ENCODE measurements at places on chromosomes 1 and 21.
A peak's percentile ranks its signal among the peaks of the same experiment; 100 is the strongest.

DNA sequence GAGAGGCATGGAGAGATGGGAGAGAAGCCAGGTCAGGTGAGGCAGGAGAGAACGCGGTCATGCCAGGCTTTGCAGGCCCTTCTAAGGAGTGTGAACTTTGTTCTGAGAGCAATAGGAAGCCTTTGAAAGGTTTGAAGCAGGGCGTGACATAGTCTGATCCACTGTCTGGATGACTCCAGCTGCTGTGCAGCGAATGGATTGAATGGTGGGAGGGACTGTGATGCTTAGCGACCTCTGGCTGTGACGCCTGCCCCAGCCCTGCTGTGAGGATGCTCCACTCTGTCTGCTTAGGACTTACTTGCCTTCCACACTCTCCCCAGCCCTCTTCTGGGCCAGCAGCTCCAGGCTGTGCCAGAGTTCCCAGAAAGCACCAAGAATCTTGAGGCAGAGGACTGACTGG lies 41.8 kb upstream of the POU3F1 start:
- DNase-seq: no peak

DNA sequence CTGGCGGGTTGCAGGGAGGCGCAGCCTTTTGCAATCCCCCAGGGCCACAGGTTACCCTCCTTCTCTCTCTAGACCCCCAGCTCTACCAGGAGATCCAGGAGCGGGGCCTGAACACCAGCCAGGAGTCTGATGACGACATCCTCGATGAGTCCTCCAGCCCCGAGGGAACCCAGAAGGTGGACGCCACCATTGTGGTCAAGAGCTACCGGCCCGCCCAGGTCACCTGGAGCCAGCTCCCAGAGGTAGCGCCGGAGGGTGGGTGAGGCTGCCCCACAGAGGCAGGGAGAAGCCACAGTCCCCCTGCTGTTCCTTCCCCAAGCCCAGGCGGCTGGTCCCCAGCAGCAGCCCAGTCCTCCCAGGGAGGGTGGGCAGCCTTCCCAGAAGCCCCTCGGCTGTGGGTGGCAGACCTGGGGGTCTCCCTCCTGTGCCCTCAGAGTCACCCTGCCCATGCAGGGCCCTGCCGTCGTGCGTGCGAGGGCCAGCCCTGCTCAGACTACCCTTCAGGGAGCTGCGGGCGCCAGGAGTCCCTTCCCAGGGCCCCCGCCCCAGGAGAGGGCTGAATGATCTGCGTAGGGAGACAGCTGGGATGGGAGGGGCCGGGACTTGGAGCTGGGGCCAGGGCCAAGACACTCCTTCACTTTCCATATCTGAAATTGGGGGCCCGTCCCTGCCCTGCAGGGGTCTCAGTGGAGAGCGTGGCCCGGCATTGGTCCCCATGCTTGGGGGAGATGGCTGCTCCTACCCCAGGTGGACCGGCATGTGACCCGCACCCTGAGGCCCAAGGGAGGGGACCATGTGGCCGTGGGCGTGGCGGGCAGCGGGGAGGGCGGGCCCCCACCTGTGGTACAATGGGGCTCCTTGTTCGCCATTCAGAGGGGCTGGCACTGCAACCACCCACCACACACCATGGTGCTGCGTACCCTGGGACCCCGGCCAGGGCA lies 12.9 kb downstream of the ARHGEF16 start:
- no peak for DNase-seq

GRCh38 chr1:212953321-212953720 lies 3.0 kb downstream of the VASH2 start:
- DNase-seq: no peak

- no peak for DNase-seq
Observed at GRCh38 chr1:160748878-160749269, 9.8 kb downstream of the SLAMF7 start.

- DNase-seq: no peak
Observed at GRCh38 chr1:57959531-57960241, 535.8 kb upstream of the DAB1 start.

DNA sequence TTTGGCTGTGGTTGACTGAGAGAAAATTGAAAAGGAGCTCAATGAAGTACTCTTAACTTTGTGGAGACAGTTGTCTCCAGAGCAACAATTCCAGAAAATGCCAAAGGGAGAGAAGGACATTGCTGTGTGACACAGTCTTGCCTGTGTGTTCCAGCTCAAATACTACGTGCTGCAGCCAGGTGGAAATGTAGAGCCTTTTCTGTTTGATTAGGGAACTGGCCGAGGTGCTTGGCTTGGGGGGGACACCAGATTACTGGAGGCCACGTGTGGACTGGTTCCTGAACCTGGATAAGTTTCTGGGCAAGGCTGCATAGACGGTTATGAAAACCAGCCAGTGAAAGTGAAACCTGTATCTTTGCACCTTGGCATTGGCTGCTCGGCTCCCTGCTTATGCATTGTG lies 217.9 kb downstream of the CTH start:
- DNase-seq: no peak

GRCh38 chr1:2583331-2583791 lies 3.2 kb upstream of the PRXL2B start:
- DNase-seq: no peak

GRCh38 chr1:177427811-177428210 lies 257.1 kb downstream of the BRINP2 start:
- no peak for DNase-seq

DNA sequence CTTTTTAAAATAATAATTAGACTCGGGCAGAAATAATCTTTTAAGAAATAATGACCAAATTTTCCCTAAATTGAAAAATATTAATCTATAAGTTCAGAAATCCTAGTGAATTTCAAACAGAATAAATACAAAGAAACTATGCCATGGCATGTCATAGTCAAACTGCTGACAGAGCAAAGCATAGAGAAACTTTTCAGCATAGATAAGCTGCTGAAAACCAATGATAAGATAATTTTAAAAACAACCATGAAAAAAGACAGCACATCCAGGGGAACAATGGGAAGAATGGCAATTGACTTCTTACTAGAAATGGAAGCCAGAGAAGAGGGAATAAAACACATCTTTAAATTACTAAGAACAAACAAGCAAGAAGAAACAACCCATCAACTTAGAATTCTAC lies 19.8 kb downstream of the CD1D start:
- DNase-seq: no peak

GRCh38 chr1:9345922-9346321 lies 53.2 kb downstream of the SPSB1 start:
- DNase-seq: no peak

GRCh38 chr21:31731056-31731856 lies 662 bp downstream of the SCAF4 start:
- DNase-seq: no peak

DNA sequence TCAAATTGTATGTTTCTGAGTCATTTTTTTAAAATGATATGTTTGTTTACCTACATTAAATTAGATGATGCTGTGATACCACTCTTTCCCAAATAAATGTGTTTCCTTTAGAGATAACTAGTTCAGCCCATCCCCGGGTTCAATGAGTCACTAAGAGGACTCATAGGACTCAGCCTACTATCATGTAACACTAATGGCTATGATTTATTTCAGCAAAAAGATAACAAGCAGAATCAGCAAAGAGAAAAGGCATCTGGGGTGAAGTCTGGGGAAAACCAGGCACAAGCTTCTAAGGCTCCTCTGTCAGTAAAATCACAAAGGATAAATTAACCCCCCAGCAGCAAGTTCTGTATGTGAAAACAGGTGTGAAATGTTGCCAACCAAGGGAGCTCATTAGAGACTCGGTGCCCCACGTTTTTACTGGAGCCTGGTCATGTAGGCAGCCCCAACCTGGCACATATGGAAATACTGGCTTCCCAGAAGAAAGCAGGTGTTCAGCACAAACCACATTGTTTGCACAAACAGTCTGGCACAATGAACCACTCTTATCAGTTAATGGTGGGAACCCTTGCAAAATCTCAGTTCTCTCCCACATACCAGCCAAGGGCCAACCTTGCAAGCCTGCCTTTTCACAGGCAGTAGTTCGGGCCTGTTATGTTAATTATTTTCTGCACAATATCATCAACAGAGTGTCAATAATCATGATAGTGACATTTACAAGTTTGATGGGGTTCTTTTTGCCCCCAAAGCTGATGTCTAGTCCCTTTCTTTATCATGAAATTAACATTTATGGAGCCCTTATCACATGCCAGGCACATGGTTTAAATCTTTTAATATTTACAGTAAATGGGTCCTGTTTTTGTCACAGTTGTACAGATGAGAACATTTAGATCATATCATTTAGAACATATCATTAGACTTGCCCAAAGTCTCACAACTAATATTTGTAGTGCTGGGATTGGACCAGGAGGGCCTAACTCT lies 23.1 kb upstream of the CNN3 start:
- DNase-seq: no peak

- no peak for DNase-seq
Observed at GRCh38 chr1:201958348-201958747, 3.0 kb downstream of the TIMM17A start.

DNA sequence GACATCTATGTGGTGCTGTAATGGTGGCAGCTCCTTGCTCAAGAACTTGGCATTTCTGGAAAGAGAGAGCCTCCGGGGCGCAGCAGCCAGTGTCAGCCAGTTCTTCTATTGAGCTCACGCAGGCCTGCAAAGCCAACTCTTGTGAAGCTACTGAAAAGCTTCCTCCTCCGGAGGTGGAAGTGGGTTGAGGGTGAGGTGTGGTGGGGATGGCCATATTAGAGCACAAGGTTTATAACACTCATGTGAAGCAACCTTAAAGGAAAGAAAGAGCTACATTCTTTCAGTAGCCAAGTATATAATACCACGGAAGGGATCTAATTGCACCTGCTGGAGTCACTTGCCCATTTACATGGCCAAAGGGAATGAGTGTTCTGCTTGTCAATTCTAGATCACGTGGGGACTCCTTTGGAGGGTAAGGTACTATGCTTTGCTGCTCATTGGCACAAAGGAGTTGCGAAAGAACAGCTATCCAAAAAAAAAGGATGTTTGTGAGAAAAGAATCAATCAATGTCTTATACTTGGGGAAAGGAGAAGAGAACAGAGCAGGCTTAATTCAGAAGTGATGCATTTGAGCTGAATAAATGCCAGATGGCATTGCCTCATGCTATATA lies 18.3 kb upstream of the MAP10 start:
- no peak for DNase-seq

DNA sequence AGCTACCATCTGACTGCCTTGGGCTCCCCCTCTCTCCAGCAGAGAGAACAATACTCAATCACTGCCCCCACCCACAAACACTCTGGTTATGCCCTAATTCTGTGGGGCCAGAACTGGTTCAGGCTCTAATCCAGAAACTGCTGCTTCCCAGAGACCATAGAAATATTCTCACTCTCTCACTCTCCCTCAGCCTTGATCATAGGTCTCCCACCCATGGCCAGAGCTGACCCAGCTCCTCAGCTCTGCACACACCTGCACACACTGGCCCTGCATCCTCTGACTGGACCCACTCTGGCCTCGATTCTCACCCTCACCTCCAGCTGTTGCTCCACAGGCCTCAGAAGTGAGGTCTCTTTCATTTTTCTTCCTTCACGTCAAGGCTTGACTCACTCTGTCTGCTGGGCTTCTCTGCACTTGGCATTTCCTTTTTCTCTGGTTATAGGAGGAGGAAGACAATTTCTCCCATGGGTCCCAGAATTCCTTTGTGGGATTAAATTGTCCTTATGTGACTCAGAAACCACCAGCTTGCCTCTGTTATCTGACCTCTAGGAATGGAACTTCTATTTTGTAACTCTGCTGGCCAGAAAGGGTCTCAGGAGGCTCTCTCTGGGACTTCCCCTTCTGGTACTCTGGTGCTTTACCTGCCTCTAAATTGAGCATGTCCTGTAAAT lies 15.6 kb upstream of the ZMYM6 start:
- DNase-seq: peak; percentile 85

DNA sequence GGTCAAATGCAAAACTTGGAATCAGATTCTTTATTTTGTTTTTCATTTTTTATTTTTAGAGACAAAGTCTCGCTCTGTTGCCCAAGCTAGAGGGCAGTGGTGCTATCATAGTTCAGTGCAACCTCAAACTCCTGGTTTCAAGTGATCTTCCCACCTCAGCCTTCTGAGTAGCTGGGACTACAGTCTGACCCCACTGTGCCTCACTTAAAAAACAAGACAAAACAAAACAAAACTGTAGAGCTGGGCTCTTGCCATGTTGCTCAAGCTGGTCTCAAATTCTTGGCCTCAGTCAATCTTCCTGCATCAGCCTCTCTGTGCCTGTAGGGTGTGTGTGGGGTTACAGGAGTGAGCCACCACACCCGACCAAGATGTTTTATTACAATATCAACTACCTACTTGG lies 396.0 kb upstream of the USP24 start:
- DNase-seq: no peak

- DNase-seq: peak; percentile 39
Observed at GRCh38 chr21:35179990-35180540, 131.0 kb upstream of the RUNX1 start.

DNA sequence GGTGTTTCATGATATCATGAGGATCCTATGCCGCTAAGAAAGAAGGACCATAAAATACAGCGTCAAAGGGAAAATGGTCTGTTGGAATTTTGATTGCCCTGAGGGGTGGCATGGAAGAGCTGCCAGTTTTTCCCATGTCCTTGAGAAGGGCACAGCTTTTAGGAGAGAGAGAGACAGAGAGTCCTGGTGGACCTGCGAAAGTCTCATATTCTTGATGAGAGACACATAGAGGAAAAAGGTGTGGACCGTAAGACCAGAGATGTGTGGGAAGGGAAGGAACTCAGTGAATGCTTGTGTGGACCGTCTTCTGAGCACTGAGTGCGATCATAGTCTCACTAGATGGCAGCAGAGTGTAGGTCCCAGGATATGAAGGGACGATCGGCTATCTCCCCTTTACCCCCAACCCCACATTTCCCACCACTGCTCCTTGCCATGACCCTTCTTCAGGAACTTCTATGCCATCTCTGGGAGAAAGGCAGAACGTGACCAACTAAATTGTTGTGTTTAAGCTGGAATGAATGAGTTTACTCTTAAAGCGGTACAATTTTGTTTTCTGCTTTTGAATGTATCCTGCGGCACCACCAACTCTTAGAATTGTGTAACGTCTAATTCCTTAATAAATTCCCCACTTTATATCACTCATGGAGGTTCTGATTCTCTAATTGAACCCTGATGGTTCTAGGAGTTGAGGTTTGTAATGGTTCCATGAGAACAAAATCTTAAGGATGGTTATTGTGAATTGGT lies 117.7 kb downstream of the CTH start:
- DNase-seq: no peak

DNA sequence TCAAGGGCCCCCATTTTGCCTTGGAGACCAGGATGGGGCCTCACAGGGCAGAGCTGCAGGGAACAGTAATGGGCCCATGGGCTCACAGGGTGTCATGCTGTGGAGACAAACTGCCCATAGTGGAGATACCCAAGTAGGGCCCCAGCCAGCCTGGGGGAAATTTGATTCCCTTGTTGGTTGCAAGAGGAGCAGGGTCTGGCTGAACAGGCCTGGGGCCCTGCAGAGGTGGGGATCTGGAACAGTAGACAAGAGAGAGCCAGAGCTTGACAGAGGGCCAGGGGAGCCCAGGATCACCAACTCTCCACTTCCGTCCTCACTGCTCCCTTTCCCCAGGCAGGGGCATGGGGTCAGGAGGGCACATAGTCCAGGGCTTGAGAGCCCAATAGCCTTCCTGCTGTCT lies 8.7 kb downstream of the S100B start:
- DNase-seq: no peak

- no peak for DNase-seq
Observed at GRCh38 chr21:45002381-45003204, 62.8 kb downstream of the SLX9 start.

GRCh38 chr1:112783059-112783458 lies 67.9 kb upstream of the PPM1J start:
- no peak for DNase-seq
